Progenitor cell of endocrine pancreas (in vitro differentiated cells): ENCODE measurements at places on chromosomes 3 and 15.
A peak's percentile ranks its signal among the peaks of the same experiment; 100 is the strongest.

GRCh38 chr3:50166620-50167019 lies 11.5 kb downstream of the SEMA3F start:
- no peak for DNase-seq

- no peak for DNase-seq
Observed at GRCh38 chr3:85758442-85758841, 799.7 kb downstream of the CADM2 start.

- no peak for DNase-seq
Observed at GRCh38 chr15:64732156-64732860, 43.1 kb downstream of the RBPMS2 start.

- no peak for DNase-seq
Observed at GRCh38 chr3:110352841-110353604, 718.6 kb upstream of the NECTIN3 start.

GRCh38 chr3:63807961-63808565 lies 11.0 kb upstream of the C3orf49 start:
- DNase-seq = no peak

DNA sequence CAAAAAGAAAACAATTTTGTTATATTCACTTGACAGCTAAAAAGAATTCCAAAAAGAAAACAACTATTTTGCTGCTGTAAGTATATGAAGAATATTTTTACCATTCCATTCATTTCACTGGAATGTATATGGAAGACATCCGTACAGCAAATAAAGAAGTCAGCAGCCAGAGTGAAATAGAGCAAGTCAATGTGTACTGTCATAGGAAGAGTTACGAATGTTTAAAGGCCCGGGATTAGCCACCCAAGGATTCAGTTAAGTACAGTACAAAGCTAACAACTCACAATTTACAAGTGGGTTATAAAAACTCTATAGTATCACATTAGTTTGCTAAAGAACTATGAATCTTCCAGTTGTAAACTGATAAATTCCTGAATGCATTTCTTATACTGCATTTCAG lies 14.4 kb upstream of the XXYLT1 start:
- no peak for DNase-seq

- no peak for DNase-seq
Observed at GRCh38 chr15:62886431-62887071, 156.0 kb upstream of the TPM1 start.

DNA sequence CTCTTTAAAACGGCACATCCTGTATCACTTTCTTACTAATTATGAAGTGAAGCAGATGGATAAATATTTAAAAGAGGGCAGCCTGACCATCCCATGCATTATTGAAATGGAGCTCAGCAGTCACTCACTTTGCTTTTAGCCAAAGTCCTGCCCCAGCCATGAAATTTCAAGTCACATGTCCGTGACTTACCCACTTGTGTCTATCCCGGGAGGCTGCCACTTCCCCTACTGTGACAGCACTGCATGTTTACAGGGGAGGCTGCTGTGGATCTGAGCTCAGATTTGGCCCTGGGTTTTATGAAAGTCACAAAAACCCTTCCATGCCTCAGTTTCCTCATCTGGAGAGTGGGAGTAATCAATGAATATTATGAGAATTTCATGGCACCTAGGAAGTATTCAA lies 17.9 kb upstream of the LRRK1 start:
- DNase-seq = no peak

DNA sequence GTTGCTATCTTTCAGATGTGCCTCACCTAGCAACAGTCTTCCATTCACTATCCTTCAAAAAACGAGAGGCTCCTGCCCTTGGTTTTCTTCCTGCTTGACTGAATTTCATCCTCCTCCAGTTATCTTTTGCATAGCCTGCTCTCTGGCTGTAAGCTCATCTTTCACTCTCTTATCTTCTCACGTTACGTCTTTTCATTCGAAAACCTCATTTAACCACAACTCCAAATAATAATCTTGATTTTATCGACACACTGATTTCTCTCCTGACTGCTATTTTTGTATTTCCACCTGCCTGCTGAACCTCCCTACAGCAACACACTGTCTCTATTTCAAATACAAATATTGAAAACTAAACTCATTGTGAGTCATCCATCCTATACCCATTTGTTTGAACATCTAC lies 230.7 kb upstream of the TMC3 start:
- no peak for DNase-seq

GRCh38 chr15:88637841-88638625 lies 783 bp upstream of the ISG20 start:
- DNase-seq = no peak

GRCh38 chr3:159273608-159274007 lies 471.8 kb downstream of the MFSD1 start:
- peak; percentile 67 for DNase-seq

DNA sequence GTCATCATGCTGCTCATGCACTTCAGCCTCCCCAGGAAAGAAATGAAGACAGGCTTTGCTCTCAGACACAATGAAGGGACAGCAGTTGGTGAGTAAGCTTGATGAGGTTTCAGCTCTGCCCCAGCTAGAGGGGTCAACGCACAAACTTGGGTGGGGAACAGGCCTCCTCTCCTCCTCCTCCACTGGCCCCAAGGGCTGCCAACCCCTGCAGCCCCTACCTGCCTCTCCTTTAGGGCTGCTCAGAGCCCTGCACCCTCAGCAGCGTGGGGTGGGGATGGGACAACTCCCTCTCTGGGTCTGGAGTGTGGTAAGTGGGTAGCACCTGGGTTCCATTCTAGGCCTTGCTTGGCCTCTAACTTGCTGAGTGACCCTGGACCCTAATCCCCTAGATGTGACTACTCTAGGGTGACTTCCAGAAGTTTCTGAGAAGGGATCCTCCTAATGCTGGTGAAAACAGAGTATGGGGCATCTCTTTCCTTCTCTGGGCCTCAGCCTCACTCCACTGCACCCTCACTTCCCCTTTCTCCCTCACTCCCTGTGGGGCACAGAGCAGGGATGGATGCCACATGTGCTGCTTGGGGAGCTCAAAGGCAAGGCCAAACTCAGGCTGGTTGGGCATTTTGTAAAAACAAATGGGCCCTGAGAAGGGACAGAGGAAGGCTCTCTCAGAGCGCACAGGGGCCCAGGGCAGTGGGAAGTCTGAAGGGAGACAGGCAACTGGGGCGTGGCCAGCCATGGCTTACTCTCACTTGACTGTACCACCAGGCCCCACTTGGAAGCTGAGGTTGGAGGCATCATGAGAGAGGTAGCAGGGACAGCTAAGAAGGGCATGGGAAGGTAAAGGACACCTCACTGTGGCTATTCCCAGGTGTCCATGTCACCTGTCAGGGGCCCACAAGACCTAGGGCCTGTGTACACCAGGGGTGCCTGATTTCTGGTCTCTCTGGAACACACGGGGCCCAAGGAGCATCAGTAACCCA lies 64.0 kb downstream of the SYNM start:
- DNase-seq = no peak

GRCh38 chr15:87703327-87704111 lies 553.0 kb downstream of the NTRK3 start:
- DNase-seq = no peak

DNA sequence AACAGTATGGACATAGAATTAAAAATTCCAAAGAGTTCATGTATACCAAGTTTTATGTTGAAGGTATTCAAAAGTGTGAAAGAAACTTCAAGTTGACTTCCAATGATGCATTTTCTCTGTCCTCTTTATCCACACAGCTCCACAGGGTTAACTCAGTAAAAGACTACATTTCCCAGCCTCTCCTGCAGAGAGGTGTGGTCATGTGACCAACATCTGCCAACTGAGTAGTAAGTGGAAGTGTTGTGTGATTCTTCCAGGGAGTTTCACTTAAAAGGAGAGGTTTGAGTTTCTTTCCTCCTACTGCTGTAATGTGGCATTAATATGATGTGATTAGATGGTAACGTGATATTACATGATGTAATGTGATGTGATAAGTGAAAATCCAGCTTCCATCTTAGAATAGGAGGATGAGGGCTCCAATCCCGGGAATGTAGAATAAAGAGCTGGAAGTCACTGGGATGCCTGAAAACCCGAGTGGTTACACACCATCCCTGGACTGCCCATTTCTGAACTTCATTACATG lies 280.6 kb downstream of the ARRDC4 start:
- DNase-seq = no peak

- no peak for DNase-seq
Observed at GRCh38 chr15:23648920-23649515, 1.4 kb upstream of the MAGEL2 start.

DNA sequence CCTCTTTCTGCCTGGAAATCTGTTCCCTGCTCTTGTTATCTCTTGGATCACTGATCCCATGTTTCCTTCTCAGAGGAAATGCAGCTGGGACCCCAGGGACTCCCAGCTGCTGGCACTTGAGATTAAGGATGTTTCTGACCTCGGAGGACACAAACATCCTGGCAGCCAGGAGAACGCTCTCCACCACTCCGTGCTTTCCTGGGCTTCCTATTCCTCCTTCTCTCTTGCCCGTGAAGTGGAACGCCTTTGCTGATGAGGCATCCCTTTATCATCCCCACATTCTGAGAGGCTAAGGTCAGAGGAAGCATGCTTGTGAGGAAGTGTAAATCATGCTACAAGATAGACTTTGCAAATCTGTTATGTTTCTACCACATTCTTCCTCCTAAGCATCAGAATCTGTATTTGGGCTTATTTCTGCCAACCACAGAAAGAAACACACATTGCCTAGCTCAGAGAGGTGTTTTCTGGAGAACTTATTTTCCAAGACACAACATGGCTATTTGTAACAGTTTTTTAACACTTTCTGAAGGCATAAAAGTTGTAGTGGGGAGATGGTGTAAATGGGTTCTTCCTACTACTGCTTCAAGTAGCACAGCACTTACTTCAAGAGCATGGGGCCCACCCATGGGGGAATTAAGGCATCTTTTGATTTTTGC lies 25.6 kb upstream of the LDHAL6B start:
- DNase-seq = no peak

GRCh38 chr3:32708672-32709283 lies 23.8 kb downstream of the CNOT10 start:
- DNase-seq = no peak

- DNase-seq = no peak
Observed at GRCh38 chr15:60814062-60814461, 335.1 kb upstream of the ICE2 start.

GRCh38 chr3:156898296-156898880 lies 72.2 kb downstream of the LEKR1 start:
- no peak for DNase-seq

DNA sequence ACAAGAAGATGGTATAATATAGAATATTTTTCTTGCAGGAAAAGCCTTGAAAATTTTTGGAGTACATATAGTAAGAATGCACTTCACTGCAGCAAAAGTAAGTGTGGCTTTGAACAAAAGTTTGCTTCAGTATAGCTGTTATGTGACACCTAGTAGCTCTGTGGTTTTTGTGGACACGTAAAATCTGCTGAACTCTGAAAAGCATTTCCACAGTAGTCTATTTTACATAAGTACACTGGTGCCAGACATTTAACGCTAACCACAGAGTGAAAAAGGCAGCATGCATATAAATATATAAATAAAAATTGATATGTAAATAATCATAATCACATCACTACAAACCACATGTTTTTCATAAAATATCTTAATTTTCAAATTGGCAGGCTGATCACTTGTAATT lies 39.8 kb downstream of the CGGBP1 start:
- no peak for DNase-seq

GRCh38 chr3:127886231-127886955 lies 28.6 kb upstream of the KBTBD12 start:
- DNase-seq = no peak

DNA sequence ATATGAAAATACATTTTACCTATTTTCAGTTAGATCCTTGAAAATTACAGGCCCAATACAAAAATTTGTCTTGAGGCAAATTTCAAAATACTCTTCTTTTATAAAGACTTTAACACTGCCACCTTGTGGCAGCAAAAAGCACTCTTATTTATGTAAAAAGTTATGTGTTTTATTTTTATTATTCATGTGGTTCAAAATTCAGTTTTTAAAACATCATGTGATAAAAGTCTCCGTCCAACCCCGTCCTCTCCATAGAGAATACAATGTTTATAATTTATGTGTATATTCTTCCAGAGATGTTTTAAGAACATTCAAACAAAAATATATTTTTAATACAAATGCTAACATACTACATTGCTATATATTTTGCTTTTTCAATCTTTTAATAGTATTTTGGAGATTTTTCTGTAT lies 36.9 kb upstream of the TRIM59 start:
- DNase-seq = no peak

DNA sequence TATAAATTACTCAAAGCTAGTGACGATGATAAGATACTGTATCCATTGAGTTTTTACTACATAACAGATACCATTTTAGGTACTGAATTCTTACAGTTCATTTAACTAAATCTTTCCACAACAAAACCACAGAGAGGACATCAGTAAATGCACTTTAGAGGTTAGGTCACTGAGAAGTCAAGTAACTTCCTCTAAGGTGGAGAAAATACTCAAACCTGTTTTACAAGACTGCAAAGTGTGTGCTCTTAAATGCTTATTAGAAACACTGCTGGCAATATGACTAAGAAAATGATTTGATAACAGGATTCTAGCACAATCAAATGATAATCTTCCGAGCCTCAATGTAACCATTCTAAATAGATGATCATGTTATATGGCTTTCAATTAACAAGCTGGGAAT lies 99.4 kb downstream of the UBE3A start:
- DNase-seq = no peak

- DNase-seq = no peak
Observed at GRCh38 chr15:80587816-80588456, 107.2 kb upstream of the ABHD17C start.

- DNase-seq = no peak
Observed at GRCh38 chr3:113439606-113440005, 1.7 kb downstream of the CFAP44 start.

GRCh38 chr3:127019449-127019848 lies 36.5 kb downstream of the PLXNA1 start:
- DNase-seq = no peak

DNA sequence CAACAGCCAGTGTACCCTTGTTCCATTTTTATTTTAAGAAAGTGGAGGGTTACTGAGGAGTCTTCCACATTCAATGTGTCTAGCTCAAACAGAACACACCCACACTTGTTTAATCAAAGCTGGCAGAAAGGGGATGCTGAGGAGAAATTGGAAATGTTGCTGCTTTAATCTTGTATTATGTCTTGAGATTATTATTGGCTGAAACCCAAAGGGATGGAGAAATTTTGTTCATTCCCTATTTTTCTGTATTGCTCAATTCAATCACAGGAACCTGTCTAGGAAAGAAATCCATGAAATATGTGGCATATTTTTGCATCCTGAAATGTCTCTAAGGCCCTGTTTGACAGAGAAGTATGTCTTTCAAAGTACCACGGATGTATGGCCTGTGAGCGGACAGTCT lies 238.0 kb downstream of the MYRIP start:
- no peak for DNase-seq

GRCh38 chr15:40696228-40696627 lies 1.3 kb downstream of the RAD51 start:
- DNase-seq = no peak

GRCh38 chr15:85540085-85540797 lies 159.8 kb downstream of the AKAP13 start:
- no peak for DNase-seq
